Daoy (cell line): ENCODE measurements at places on chromosomes 2 and 18. TPM values are rescaled to one million over a fixed set of nuclear protein-coding genes. Genes with fewer than 3 reads are reported as not detected.

DNA sequence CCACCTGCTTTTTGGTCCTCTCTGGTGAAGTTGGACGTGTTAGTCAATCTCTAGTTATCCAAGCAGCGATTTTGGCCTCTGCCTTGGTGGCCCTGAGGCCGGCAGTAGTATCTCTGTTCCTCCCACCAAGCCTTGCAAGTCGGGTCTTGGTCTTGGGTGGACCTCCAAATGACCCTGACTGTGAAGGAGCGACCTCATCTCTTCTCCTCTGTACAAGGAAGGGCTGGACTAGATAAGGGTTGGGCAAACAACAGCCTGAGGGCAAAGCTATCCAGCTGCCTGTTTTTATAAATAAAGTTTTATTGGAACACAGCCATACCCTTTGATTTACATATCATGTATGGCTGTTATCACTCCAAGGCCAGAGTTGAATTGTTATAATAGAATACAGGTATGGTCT lies 74.6 kb upstream of the FOSL2 start:
- no peak for DNase-seq

Gene VWA3B
- total RNA-seq: 0.77 TPM in 1 of 2 replicates, not detected in the other

DNA sequence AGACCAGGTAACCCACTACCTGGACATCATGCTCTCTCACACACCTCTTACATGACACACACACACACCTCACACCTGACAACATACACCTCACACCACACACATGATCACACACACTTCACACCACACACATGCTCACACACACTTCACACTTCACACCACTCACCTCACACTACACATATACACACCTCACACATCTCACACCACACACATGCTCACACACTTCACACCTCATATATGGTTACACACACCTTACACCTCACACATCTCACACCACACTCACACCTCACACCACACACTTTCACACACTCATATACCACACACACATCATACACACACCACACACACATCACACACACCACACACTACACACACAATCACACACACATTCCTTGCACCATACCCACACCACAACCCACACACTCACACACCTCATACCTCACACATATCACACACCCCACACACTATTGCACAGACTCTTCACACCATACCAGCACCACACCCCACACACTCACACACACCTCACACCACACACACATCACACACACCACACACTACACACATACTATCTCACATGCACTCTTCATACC lies 98.1 kb upstream of the PIEZO2 start:
- no peak for DNase-seq

DNA sequence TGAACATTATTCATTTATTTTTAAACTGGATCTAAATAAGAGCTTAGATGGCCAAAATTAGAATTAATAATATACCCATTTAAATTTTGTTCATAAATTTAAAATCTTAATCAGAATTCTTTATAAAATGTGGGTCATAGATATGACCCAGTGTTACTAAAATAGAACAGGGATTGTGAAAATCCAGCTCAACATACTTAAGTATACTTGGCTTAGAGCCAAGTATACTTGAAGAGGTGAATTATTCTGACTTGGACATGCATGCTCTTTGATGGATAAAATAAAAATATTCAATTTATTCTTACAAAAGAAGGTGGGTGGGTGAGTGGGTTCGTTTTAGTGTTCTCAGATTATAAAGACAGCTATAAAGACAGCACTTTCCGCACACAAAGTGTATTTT lies 70.7 kb downstream of the SPOPL start:
- no peak for DNase-seq

Gene CCDC178
- total RNA-seq: not detected in 2 replicates

DNA sequence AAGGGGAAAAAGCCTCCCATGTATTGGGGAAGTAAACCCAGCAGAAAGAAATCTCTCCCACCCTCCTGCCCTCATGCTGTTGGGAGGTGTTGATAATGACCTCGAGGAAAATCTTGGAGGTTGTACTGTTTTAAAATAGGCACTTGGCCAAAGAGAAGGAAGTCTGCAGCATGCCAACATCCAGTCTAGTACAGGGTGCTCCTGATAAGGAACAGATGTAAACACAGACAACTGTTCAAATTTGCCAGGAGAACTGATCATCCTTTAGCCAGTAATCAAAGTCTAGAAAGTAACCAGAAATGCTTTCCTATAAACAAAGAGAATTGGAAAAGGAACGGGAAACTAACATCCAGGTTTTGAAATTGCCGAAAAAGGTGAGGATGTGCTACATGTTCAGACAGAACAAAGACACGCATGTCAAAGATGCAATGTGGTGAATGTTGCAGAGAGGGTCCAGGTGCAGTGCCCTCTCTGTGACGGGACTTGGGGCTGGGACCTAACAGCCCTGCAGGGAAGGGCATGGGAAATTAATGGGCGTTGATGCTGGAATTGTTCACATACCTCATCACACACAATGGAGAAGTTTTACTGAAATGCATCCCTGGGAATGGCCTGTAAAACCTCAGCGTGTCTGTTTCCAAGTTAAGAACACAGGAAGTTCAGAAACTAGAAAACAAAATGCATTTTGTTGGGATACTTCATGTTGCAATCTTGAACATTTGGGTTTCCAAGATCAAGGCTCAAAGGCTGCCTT lies 125.7 kb upstream of the RND3 start:
- DNase-seq: no peak

- DNase-seq: no peak
These were observed 773 bp downstream of the MBP start for GRCh38 chr18:77131652-77132368.

DNA sequence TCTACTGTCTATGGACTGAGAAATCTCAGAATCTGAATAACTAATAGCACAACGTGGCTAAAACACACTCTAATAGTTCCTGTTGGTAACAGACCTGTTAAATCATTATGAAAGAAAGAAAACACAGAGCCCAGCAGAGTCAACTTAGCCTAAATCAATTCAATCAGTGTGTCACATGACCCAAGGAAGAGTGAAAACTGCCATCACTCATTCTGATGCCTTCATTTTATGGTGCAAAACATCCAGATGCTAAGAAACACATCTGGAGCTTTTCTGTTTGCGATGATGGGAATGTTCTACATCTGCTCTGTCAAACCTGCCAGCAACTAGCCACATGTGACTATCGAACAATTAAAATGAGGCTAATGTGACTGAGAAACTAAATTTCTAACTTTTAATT lies 295.7 kb upstream of the TRIB2 start:
- no peak for DNase-seq

GRCh38 chr2:96185516-96185915 lies 23.1 kb downstream of the STARD7 start:
- no peak for DNase-seq

DNA sequence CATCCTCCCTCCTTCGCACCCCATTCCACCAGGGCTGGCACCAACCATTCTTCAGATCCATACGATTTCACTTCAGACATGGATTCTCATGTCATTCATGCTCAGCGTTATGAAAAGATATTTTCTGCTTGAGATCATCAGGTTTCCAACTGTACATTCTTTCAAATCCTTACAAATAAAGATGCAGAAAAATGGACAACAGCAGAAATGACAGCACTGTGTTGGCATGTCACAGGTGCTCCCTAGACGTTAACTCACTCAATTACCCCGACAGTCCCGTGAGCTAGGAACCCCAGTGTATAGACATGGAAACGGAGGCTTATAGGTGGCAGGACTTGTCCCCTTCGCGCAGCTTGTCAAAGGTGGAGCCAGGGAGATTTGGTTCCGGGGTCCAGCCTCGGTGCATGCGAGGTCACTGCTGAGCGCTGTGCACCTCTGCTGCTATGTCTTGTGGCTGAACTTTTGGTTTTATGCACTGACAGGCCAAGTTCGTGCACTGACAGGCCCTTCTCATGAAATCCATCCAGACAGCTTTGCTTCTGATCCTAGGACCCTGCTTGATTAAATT lies 17.7 kb downstream of the FHL2 start:
- DNase-seq: no peak

DNA sequence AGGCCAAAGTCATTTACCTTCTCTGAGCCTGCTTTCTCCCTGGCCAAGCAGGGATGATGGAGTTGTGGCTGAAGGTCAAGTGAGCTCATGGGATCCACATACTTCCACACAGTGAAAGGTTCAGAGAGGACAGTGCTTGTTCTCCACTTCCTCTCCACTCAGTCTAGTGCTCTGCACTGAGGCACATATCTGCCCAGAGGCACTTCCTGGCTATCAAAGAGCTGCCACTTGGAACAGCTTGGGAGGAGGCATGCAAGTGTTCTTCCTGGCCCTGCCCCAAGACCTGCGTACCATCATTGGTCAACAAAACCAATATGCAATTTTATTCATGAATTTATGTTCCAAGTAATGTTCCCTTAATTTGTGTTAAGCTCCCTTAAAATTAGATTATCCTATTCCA lies 71.9 kb downstream of the RNF152 start:
- no peak for DNase-seq

Gene ALKAL2
- total RNA-seq: 1.8 and 2.6 TPM in 2 replicates

Gene KCNE4
- total RNA-seq: 0.77 and 2.0 TPM in 2 replicates

DNA sequence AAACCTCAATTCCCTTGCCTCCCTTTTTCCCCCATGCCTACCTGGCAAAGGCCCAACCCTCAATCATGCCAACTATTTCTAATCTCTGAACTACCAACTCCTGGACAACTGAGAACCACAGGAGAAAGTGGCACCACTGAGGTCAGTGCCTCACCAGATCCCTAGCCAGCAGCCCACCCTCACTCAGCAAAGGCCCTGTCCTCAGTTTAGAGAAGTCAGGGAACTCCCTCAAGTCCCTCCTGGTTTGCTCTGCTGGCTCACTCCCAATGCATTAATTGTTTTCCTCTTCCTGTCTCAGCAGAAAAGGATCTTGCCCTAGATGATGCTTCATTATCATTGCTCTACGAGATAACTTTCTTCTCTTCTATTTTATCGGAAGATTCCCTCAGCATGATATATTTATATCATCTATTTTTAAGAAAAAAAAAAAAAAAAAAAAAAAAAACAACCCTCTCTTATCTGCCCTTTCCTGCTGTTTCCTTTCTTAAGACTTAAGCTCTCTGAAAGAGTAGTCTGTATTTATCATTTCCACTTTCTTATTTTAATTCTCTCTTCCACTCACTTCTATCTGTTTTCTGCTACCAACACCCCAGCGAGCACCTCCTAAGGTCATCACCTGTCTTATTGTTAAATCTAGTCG lies 22.7 kb upstream of the ZBTB14 start:
- no peak for DNase-seq

GRCh38 chr2:134574611-134575330 lies 144.0 kb downstream of the TMEM163 start:
- DNase-seq: no peak

Gene FBXO15
- total RNA-seq: 0.63 and 0.91 TPM in 2 replicates

- DNase-seq: no peak
These were observed 110.9 kb upstream of the DNAJC10 start for GRCh38 chr2:182605166-182605565.

DNA sequence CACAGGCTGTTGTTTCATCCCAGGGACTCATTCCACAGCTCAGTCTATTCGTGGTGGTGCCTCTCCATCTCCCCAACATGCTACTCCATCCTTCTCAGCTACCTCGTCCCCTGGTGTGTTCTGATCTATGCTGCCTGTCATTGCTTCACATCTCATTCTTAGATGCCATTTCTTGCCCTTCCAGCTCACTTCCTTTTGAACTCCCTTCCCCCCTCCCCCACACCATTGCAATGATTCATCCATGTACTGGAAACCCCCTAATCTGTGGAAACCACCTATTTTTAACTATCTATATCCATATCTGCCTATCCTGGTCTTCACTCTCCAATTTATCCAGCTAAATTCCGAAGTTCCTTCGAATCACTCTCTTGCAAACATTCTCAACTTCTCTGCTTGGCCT lies 65.7 kb upstream of the PARD3B start:
- DNase-seq: peak; percentile 66

DNA sequence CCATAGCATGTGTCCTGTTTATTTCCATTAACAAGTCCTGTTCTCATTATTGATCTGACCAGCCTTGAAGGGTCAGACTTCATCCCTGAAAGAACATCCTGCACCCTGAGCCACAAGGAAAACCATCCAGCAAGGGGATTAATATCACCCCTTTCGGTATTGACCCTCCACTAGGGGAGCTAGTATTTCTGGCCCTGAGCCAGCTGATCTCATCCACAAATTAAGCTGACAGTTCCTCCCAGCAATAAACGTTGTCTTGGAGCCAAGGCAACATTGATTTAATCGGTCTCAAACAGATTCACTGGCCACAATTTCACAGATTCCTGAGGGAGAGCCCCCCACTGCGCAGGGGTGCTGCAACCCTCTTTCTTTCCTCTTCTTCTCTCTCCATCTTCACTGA lies 353.1 kb upstream of the FANCL start:
- peak; percentile 51 for DNase-seq

GRCh38 chr2:137969418-137969765 lies 5.1 kb downstream of the HNMT start:
- peak; percentile 74 for DNase-seq

DNA sequence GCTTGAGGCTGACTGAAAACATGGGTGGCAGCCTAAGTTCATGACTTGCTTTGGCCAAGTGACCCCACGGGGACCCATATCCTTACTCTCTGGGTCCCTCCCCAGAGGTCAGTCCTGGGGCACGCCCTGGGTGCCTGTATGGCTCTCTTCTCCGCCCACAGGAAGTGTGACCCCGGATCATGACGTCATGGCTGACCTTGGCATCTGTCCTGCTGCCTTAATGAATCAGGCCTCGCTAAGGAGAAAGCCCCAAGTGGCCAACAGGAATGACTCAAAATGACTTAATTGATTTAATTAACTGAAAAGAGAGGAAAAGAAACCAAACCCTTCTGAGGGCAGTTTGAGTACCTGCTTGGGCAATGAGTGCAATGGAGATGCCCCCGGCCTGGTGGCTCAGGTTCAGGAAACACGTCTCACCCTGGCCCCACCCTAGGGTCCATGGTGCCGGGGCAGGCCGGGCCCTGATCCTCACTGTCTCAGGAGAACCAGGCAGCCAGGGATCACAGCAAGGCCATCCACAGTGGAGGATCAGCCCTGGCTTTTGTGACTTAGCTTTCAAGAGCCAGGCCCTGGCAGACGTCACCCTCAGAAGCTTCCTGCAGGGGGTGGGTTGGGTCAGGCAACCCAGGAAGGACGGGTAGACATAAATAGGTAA lies 112.0 kb downstream of the CYP26B1 start:
- peak; percentile 63 for DNase-seq

Gene CAPN13
- not detected in 2 replicates for total RNA-seq

DNA sequence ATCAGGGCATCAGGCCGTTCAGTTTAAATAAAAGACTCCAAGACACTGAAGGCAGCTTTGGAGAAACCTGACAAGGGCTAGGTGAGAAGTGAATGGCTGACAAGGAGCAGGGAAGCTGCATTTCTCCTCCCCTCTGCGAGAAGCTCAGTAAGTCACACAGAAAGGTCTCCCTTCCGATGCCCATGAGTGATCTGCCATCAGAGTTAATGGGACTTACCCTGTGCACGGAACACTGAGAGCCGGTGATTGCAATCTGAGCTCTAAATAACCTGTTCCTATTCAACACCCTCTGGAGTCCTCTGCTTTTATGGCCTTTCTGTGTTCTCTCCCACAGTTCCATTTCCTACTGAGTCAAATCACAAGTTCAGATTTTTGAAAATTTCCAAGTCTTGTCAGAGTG lies 322.2 kb upstream of the MYT1L start:
- DNase-seq: no peak

GRCh38 chr2:25743132-25743830 lies 69.9 kb upstream of the DTNB start:
- DNase-seq: no peak

- DNase-seq: no peak
These were observed 108.2 kb downstream of the TDRD15 start for GRCh38 chr2:21231985-21232384.

GRCh38 chr2:198417836-198418235 lies 613.4 kb downstream of the PLCL1 start:
- DNase-seq: no peak
